KG1 (cell line): ENCODE measurements at places on chromosomes 1 and 21.

DNA sequence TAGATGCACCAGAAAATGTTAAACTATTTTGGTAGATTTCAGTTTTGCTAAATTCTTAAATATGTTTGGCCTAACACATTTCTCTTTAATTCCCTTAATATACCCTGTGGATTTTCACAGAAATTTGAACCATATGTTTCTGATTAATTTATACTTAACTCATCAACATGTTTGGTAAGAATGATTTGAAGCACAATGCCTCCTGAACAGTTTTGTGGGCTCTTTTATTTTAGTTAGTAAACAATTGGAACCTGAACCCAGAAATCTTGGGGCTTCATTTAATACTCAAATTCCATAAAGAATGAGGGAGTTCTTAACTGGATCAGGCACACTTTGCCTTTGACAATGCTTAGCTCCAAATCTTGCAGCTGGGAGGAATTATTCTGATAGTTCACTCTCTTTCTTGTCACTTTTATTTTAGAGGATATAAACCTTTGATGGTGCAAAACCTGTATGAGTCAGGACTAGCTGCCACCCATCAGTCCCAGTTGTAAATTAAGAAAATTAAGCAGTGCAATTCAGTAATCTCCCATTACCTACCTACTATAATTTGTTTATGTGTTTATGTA, 24.6 kb upstream of the LYPLAL1 start:
- DNase-seq, result no peak

GRCh38 chr21:15051644-15052458, 12.9 kb downstream of the NRIP1 start:
- no peak for DNase-seq

- DNase-seq, result no peak
Measured at GRCh38 chr1:56411484-56412180, 167.7 kb downstream of the PLPP3 start.

GRCh38 chr1:181251001-181251712, 162.7 kb downstream of the IER5 start:
- DNase-seq, result no peak

DNA sequence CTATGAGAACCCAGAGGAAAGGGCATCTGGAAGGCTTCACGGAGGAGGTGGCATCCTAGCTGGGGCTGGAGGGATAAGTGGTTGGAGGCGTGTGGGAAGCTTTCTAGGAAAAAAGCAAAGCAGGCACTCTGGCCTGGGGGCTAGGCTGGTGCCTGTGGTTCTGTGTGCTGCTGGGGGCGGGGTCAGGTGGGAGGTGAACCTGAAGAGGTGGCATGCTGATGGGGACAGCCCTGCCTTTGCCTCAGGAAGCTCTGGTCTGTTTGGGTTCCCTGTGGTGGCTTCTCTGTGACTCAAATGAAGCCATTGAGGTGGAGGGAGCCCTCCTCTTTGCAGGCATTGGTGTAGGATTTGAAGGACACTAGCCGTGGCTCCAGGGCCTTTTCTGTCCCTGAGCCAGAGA, 221.6 kb upstream of the POU3F1 start:
- DNase-seq, result no peak

- DNase-seq, result no peak
Measured at GRCh38 chr21:42471716-42472330, 24.2 kb downstream of the RSPH1 start.

DNA sequence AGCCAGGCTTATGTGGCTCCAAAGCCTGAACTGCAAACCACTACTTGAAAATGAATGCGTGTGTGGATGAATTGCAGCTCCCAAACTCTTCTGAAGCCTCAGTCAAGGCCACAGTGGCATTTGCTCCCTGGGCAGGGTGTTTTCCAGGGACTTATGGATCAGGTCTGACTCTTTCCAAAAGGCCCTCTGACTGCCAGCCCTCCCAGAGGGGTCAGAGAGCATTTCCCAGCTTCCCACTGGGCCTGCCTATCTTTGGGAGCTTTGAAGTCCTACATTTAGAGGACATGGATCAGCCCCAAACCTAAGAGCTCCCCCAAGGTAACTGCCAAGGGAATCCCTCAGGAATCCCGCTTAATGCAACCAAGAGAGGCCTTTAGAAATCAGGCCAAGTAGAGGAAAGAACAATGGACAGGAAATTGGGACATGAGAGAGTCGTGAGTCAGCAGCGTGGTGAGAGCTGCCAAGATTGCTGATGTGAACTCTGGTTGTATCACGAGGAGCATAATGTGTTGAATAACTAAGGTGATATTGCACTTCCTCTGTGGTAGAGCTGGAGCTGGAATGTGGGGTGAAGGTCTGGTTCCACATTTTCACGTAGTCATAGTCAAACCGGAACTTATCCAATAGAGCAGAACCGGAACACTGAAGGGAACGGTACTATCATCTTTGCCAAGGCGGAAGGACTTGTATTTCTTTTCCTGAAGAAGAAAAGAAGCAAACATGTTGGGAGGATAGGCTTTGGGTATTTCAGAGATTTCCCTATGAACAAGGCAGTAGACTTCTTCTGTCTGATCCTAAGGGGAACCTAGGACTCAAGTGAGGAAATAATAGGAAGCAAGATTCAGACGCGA, 99.4 kb upstream of the JUN start:
- DNase-seq, result no peak

GRCh38 chr1:197418693-197419092, 150.6 kb downstream of the CRB1 start:
- DNase-seq, result no peak

DNA sequence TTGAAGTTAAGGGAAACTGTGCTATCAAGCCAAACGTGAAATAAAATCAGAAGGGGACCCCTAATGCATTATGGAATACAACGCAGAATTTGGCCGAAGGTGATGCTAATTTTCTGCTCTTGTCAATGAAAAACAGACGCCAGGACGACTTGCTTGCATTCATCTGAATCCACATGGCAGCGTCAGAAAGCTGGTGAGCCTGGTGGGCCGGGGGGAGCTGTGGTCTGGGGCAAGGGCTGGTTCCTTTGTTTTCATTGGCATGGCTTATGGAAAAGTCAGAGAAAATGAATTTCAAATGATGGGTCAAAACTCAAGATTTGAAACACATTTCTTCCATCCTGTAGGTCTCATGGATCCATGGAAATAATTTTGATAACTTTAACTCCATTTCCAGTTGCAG, 86.4 kb upstream of the RUNX1 start:
- no peak for DNase-seq

- no peak for DNase-seq
Measured at GRCh38 chr1:200989337-200989736, 34.2 kb downstream of the KIF21B start.

DNA sequence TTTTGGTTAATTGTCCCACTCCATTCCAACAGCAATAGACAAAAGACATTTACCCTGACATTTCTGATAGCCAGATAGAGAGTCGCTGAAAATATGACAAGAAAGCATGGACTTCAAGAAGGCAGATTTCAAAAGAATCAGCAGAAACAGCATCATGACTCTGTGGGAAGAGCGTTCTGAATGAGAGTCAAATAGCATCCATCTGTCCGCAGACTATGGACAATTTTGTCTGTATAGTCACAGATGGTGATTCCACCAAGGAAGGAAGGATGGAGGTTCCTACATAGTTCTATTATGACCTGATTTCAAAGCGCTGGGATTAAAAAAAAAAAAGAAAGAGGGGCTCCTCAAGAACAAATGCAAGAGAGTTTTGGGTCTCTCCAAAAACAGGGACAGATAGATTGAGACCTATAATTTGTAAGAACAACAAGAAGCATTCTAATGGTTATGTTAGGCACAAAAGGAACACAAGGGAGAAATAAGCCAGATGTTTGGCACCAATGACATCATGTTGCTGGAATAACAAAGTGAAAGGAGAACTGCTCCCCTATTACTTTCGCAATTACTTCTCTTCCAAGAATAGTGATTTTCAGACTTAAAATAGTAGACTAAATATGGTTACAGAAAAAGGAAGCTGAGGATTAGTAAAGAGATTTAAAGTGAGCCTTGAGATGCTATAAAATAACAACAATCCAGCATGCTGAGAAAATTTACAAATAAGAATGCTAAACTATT, 28.5 kb downstream of the NIBAN1 start:
- DNase-seq, result no peak

GRCh38 chr21:21715266-21715969, 717.2 kb downstream of the NCAM2 start:
- DNase-seq, result no peak

- DNase-seq, result no peak
Measured at GRCh38 chr1:66460776-66461175, 73.2 kb upstream of the SGIP1 start.

DNA sequence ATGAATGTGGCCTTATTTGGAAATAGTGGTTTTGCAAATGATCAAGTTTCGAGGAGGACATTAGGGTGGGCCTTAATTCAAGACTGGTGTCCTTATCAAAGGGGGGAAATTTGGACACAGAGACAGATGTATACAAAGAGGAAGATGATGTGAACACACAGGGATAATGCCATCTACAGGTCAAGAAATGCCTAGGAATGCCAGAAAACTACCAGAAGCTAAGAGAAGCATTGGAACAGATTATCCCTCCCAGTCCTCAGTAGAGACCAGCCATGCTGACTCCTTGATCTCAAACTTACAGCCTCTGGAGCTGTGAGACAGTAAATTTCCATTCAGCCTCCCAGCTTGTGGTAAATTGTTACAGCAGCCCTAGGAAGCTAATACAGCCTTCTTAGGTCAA, 151.4 kb downstream of the PTGER3 start:
- DNase-seq, result no peak

DNA sequence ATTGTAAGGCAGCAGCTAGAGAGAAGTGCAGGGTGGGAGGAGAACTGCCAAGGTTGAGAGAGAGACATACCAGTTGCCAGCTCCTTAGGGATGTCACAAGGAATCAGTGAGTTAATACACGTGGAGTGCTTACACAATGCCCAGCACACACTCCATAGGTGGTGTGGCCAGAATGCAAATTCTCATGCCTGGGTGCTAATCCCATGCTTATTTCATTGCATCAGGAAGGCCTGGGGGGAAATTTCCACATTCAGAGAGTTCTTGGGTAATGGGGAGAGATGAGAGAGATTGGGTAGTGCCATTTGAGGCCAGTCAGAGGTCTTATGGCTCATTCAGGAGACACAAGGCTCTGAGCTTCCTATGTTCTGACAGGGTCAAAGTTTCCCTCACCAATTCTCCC, 38.7 kb downstream of the GJA5 start:
- no peak for DNase-seq

- DNase-seq, result no peak
Measured at GRCh38 chr1:212255705-212256307, 29.4 kb upstream of the PPP2R5A start.

GRCh38 chr1:155044365-155044764, 6.8 kb upstream of the ADAM15 start:
- DNase-seq, result no peak

GRCh38 chr1:117663156-117663902, 57.5 kb downstream of the TENT5C start:
- DNase-seq, result no peak

GRCh38 chr21:42367367-42368165, 1.2 kb upstream of the TFF1 start:
- DNase-seq, result no peak

DNA sequence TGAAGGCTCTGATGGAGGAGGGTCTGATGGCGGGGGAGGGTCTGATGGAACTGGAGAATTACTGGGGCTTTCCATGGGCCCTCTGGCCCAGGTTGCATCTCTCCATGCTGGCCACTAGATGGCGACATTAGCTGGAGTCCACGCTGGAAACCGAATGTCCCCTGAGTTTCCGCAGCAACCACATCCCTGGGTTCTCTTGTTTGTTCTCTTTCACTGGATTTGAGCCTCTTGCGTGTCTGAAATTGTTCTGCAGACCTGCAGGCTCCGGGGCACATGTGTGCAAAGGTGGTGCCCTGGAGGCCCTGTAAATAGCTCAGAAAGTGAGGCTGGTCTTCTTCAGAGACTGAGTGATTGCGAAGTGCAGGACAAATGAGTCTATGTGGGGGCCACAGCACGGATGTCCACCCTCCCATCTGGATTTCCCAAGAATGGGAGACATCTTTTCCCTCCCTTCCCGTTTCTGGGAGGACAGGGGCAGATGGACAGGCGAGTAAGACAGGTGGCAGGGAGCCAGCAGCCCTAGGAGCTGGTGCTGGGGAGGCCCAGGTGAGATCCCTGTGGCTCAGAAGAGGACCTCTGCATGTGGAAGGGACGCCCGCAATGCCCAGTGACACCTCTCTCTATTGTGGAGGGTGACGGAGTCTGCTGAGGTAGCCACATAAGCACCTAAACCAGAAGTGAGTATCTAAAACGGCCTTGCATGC, 73.2 kb upstream of the ABCG1 start:
- DNase-seq, result peak; percentile 55

GRCh38 chr21:46153247-46154154, 1.9 kb downstream of the FTCD start:
- DNase-seq, result no peak

- DNase-seq, result no peak
Measured at GRCh38 chr1:20469406-20470076, 16.5 kb downstream of the CAMK2N1 start.

- no peak for DNase-seq
Measured at GRCh38 chr1:90387805-90388204, 329.3 kb downstream of the BARHL2 start.

- DNase-seq, result no peak
Measured at GRCh38 chr1:67674260-67675011, 10.6 kb upstream of the GADD45A start.

- no peak for DNase-seq
Measured at GRCh38 chr1:227068883-227069282, 128.8 kb downstream of the COQ8A start.

DNA sequence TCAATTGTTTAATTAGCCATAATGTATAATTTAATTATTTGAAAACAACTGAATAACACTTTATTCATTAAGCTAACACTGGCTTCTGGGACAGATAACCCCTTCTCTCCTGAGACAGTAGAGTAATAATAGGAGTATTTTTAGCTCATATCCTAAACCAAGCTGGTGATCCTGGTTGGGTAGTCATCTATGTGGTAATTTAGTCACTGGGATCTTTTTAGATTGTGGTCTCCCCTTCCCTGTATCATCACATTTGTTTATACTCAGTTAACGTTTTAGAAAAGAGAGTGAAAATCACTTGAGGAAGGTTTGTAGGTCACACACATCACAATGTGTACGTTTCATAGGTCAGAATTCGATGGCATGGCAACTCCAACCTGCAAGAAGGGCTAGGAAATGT, 1356.6 kb upstream of the ADGRL2 start:
- no peak for DNase-seq

- DNase-seq, result no peak
Measured at GRCh38 chr1:15994590-15995351, 9.3 kb upstream of the SRARP start.

DNA sequence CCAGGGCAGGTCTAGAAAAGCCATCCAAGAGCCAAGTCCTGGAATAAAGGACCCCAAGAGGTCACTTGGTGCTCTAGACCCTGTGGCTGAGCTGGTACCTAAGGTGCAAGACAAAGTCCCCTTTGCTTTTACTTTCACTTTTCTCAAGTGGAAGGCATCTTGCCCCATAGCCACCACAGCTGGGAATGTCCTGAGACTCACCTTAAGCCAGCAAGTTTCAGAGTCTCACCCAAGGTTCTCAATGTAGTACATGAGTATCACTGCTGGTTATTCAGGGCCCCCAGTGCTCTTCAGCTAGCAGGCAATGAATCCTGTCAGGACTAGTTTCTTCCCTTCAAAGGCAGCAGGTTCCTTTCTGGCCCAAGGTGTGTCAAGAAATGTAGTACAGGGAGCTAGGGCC, 67.5 kb downstream of the UROD start:
- no peak for DNase-seq

- DNase-seq, result no peak
Measured at GRCh38 chr1:24951337-24951736, 21.3 kb upstream of the RUNX3 start.
